ENCODE measurements at places on chromosomes 7 and 10.

GRCh38 chr10:48939790-48940325 lies at the start of gene LRRC18:
LRRC18 (minus strand) TSS chr10:48939840; CDS start chr10:48914155, 25,685 bp downstream.
- no peak for DNase-seq

GRCh38 chr7:121235201-121235600 lies 93.6 kb upstream of the WNT16 start:
- no peak for DNase-seq

- no peak for DNase-seq
These were observed 250.9 kb downstream of the SNX13 start for GRCh38 chr7:17689361-17689902.

- no peak for DNase-seq
These were observed 86.0 kb downstream of the WDFY4 start for GRCh38 chr10:48770561-48771089.

- no peak for DNase-seq
These were observed 4.9 kb upstream of the YKT6 start for GRCh38 chr7:44195889-44196288.

GRCh38 chr10:98511876-98512275 lies 65.1 kb upstream of the HPS1 start:
- DNase-seq: no peak

DNA sequence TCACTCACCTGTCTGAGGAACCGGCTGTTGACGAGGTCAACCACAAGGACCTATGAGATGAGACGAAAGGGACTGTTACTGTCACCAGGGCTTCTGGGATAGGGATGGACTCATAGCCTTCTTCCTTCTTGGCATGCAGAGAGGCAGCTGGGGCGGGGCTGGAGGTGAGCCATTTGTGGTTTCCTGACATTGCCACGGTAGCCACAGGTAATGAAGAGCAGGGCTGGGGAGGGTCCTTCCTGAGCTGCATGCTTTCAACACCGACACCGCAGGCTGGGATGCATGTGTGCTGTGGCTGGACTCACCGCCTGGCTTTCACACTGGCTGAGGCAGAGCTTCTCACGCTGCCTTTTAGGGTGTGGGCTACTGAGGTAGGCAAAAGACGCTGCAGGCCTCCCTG lies 46.4 kb upstream of the MKRN1 start:
- DNase-seq: no peak

DNA sequence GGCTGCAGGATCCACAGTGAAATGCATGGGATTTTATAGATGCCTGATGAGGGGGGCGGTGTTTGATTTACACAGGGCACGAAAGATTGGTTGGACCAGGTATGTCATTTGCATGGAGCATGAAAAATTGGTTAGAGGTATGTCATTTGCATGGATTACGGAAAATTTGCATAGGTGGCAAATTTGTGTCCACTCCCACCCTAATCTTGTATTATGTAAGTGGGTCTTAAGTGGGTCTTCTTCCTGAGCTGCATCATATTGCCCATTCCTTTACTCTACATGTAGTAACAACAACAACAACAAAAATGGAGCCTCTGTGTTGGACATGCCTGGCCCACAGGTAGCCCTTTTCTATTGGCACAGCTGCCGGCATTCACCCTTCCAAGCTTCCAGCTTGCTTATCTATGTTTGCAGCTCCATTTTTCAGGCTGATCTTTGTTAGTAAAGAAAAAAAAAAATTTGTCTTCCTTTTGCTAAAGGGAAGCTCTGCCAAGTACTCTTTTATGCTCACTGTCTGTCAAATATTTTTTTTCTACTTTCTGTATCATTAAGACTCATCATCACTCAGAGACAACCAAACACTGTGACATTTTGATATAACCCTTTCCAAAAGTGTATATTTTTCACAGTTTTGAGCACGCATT lies 10.3 kb upstream of the ZNF273 start:
- DNase-seq: no peak

- DNase-seq: no peak
These were observed 11.4 kb downstream of the SLIT1 start for GRCh38 chr10:97174276-97174775.

- DNase-seq: no peak
These were observed 68.1 kb upstream of the ADCY1 start for GRCh38 chr7:45506059-45506458.

- no peak for DNase-seq
These were observed 179.2 kb downstream of the RELN start for GRCh38 chr7:103810112-103810744.

GRCh38 chr7:15862781-15863165 lies 176.3 kb upstream of the MEOX2 start:
- DNase-seq: no peak

DNA sequence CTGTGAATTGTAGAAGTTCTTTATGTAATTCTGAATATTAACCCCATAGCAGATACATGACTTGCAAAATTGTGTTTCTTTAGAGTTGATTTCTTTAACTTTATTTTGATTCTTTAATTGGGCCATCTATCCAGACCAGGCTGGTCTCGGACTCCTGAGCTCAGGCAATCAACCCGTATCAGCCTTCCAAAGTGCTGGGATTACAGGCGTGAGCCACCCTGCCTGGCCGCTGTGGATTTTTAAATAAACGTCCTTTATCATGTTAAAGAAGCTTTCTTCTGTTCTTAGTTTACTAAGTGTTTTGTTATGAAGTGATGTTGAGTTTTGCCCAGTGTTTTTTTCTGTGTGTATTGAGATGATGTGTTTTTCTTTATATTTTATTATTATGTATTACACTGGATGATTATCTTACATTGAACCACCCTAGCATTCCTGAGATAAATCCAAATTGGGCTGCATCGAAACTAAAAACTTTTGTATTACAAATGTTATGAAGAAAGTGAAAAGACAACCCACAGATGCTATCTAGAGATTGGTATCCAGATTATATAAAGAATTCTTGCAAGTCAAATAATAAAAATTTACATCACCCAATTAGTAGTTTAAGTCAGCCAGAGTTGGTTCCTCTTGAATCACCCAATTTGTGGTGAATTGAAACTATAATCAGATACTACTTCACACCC lies 118.1 kb downstream of the TPST1 start:
- no peak for DNase-seq

- no peak for DNase-seq
These were observed 394.2 kb downstream of the PTPRN2 start for GRCh38 chr7:158193446-158193845.

DNA sequence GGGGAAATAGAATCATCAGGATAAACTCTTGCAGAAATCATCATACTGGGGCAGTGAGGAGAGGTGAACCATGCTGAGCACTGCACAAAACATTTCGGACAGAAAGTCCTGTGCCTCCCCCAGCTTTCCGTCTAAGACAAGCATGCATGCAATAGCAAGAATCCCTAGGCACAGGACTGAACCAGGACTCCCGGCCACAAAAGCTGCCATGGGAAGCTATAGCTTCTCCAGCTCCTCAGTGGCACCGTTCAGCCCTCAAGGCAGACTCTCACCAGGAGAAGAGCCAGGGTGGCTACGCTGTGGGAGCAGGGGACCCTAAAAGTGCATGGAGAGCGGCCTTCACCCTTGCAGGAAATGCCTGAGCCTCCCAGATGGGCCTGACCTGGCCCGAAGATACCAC lies 70.8 kb downstream of the ASB13 start:
- DNase-seq: no peak

DNA sequence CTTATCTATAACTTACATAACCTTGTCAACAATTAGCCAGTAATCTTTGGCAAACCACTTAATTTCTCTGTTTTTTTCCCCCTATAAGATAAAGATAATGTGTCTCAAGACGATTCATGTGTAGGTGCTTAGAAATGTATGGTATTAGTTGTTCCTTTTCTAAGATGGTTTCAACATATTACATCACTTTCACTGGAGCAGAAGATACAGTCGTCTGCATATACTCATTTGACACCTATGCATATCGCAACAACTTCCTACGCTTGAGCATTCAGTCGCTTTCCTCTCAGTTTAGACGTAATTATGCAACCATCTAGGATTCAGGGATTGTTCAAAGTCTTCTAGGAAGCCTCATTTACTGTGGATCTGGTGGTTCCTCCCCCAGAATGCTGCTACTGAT lies 396.7 kb downstream of the PHTF2 start:
- DNase-seq: no peak

DNA sequence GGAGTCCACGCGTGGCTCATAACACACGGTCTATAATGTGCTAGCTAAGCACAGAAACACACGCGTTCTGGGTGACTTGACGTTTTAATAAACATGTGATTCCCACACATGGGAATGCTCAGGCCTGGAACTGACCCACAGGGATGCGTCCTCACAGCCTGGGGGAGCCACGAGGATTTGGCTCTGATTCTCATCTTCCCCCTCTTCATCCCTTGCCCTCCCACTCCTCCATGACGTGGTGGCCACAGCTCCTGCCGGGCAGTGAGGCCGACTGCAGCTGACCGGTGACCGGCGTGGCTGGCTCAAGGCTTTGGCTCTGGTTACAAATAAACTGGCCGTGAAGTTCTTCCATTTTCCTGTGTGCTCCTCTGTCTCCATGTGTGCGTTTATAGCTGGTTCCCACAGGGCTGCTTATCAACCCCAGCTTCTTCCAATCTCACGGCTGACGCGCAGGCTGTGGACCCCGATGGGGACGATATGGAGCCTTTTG lies 40.9 kb upstream of the KLF6 start:
- DNase-seq: no peak

- no peak for DNase-seq
These were observed 64.9 kb downstream of the CRPPA start for GRCh38 chr7:16356301-16356958.

- DNase-seq: no peak
These were observed 479.6 kb downstream of the GATA3 start for GRCh38 chr10:8534096-8534495.

DNA sequence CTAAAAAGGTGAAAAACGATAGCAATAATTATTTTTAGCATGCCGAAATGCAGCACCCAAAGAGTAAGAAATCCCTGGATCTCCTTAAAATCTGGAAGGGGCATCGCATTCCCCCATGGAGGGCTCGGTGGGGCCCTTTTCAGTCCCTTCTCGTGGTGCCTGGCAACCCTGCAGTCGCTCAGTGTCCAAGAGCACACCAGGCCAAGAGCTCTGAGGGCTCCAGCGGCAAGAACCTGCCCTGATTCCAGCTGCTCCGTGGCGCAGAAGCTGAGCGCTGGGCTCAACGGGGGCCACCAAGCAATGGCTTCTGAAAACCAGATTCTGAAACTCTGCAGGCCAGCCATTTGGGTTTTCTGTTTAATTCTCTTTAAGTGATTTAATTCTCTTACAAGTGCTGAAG lies 131.2 kb downstream of the PRKAG2 start:
- DNase-seq: no peak

- peak; percentile 22 for DNase-seq
These were observed 157.3 kb downstream of the CTTNBP2 start for GRCh38 chr7:117715784-117716445.

GRCh38 chr10:71126432-71126831 lies 85.9 kb upstream of the UNC5B start:
- DNase-seq: no peak

GRCh38 chr10:110843796-110844616 lies 27.7 kb upstream of the PDCD4 start:
- no peak for DNase-seq

- no peak for DNase-seq
These were observed 2.1 kb upstream of the WNT2 start for GRCh38 chr7:117324960-117325359.

DNA sequence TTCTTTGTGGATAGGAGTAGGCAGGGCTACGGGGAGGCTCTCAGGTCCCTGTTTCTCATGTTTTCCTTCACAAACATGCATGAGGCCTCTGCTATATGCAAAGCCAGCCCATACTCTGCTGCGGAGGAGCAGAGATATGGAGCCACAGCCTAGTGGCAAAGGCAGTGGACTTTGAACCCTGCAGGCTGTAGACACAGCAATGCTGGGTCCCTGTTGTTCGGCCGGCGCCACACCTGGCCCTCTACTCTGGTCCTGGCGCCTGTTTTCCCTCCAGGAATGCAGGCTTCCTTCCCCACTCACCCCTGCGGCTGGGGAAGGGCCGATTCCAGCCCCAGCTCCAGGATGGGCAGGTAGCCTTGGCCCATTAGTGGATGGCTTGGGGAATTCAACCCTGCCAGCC lies 11.5 kb downstream of the CLRN3 start:
- DNase-seq: no peak

DNA sequence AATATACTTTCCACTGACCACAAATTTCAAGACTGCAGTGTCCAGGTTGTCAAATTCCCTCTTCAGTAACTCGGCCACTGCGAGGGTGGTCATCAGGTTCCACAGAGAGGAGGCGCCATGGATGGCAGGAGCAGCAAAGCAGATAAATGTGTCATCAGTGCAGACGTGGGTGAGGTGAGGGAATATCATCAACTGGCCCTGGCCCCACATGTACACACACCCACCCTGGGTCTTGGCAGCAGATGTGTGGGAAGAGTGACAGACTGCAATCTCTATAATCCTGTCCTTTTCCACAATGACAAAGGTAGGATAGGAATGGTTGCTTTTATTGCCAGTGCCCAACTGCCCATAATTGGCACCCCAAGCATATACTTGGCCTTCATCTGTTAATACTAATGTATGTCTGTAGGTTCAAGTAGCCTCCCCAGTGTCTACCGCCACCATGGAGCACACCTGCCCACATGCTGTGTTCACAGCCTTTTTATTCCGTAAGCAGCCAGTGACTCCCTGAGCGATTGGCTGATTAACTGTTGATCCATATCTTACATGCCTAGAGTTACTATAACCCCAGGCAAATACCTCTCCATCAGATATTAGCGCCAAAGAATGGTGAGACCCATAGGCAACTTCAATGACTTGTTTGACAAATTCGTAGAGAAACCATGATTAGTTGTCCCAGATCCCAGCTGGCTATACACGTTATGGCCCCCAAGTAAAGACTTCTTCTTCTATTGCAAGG lies 16.3 kb upstream of the LIPM start:
- no peak for DNase-seq

GRCh38 chr10:54402576-54402975 lies 398.5 kb downstream of the PCDH15 start:
- no peak for DNase-seq

- no peak for DNase-seq
These were observed 214.2 kb downstream of the ZNF248 start for GRCh38 chr10:37643187-37643586.

GRCh38 chr7:31705377-31705776 lies 18.4 kb downstream of the PPP1R17 start:
- DNase-seq: no peak

DNA sequence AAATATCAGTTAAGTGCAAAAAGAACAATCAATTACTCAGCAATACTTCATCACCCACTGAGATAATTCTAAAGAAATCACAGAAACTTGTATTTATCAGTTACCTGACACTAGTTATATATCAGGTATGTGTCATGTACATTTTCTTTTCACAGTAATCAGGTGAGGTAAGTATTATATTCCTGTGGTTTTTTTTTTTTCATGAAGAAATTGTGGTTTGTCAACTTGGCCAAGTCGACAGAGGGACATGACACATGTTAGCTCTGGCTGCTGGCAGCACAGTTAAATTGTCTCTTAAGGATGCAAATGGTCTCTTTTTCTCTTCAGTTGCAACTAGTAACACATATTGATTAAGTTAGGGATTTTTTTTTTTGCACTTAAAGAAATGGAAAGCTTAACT lies 13.7 kb upstream of the GPR141 start:
- no peak for DNase-seq

All from GM12891 (cell line).